Right atrium auricular region (tissue), 2 donors: ENCODE measurements at places on chromosomes 13 and 19. TPM values are rescaled to one million over a fixed set of nuclear protein-coding genes. Genes with fewer than 3 reads are reported as not detected.

Gene KIR3DL2
- total RNA-seq: not detected

GRCh38 chr19:9175326-9175725, 3.5 kb upstream of the OR7D2 start:
- H3K36me3 ChIP-seq: no peaks in the 10 kb centered on the region
- DNase-seq: no peak
- H3K4me3 ChIP-seq: no peak overlapping the region
- no peak overlapping the region for H3K27ac ChIP-seq

- no peak overlapping the region for H3K27ac ChIP-seq
- no peaks in the 10 kb centered on the region for H3K27me3 ChIP-seq
- no peaks in the 10 kb centered on the region for H3K36me3 ChIP-seq
- no peak overlapping the region for H3K4me3 ChIP-seq
- H3K4me1 ChIP-seq: no peaks in the 10 kb centered on the region
- no peak for DNase-seq
Observed at GRCh38 chr19:7397687-7398086, 49.0 kb downstream of the ARHGEF18 start.

GRCh38 chr19:40266119-40266518, 19.0 kb downstream of the AKT2 start:
- no peaks in the 10 kb centered on the region for H3K4me1 ChIP-seq
- H3K27me3 ChIP-seq: no peaks in the 10 kb centered on the region
- H3K4me3 ChIP-seq: no peak overlapping the region

GRCh38 chr13:45361596-45362206, 20.7 kb upstream of the TPT1 start:
- H3K27me3 ChIP-seq: no peaks in the 10 kb centered on the region
- no peak overlapping the region for H3K4me3 ChIP-seq
- no peaks in the 10 kb centered on the region for H3K4me1 ChIP-seq
- H3K27ac ChIP-seq: no peak overlapping the region
- no peak for DNase-seq
